ENCODE measurements at places on chromosomes 1 and 21.

- DNase-seq = peak; percentile 46
These were observed 24.9 kb upstream of the TMEM52 start for GRCh38 chr1:1943834-1944570.

GRCh38 chr1:215201283-215201682 is 118.7 kb downstream of the KCNK2 start:
- DNase-seq = no peak

DNA sequence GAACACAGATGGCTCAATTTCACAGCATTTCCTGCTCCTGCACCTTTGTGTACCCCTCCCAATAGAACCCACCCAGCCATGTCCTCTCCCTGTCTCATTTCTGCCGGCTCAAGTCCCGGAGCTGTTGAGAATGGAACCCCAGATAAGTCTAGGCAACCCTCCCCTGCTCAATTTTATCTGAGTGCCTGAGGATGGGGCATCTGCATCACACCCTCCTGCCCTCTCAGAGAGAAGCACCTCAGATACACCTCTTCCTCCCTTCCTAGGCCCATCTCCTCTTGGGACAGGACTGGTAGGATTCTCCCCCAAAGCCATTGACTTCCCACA is 1.1 kb downstream of the KIF21B start:
- no peak for DNase-seq

GRCh38 chr1:74356493-74356892 is 121.3 kb downstream of the TNNI3K start:
- no peak for DNase-seq

GRCh38 chr1:88655685-88656299 is 28.3 kb upstream of the PKN2 start:
- DNase-seq = no peak

DNA sequence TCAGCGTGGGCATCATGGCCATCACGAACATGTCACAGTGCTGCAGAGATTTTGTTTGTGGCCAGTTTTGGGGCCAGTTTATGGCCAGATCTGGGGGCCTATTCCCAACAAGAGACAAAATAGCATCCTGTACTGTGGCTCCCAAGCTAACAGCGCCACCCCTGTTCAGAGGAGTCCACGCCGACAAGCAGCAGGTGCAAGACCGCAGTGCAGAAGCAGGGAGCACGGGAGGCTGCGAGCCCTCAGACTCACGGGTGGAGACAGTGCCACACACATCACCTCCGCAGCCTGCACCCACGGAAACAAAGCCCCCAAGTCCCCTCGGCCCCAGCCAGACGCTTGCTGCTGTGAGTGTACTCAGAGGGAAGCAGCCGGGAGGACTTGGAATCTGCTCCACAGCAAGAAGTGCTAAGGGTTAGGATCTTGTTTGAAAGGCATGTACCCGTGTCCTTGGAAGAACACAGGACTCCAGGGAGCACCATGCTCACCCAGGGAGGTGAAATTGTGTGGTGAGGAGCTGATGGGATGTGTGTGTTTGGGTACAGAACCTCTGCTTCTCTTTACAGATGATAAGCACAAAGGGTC is 7.1 kb downstream of the TCP10L start:
- no peak for DNase-seq

DNA sequence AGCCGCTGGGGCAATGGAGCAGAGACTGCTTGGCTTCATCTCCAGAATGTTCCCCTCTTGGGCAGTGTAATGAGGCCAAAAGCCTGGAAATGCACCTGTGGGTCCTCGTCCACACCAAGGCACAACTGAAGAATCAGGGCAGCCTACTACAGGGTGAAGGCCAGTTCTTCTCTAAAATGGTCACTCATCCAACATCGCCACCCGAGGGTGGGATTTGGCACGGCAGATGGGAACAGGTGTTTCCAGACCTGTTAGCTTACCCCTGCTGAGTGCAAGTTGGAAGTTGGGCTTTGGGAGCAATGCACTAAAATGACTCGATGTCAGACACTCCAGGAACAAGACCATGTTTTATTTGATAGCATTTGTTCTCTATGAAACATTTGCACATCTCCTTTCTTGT is 543.7 kb downstream of the NPHP4 start:
- no peak for DNase-seq

GRCh38 chr21:23890652-23891051 is 1716.6 kb downstream of the MRPL39 start:
- no peak for DNase-seq

- no peak for DNase-seq
These were observed 234.2 kb upstream of the PTBP2 start for GRCh38 chr1:96487394-96487793.

DNA sequence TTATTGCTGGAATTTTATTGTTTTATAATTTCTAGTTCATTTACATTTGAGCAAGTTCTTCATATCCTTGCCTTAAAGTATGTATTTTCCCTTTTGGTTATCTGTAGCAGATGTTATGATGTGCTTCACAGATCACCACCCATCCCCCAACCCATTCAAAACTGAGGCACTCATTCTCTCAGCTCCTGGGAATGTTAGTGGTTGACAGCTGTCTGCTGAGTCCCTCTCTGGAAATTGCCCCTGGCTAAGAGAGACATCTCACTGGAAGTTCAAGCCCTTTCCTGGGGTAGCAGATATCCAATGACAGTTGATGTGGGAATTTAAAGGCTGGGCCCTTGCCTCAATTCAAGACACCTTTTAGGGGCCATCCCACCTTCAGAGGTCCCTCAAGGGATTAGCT is 4.3 kb upstream of the DPYD start:
- DNase-seq = no peak

DNA sequence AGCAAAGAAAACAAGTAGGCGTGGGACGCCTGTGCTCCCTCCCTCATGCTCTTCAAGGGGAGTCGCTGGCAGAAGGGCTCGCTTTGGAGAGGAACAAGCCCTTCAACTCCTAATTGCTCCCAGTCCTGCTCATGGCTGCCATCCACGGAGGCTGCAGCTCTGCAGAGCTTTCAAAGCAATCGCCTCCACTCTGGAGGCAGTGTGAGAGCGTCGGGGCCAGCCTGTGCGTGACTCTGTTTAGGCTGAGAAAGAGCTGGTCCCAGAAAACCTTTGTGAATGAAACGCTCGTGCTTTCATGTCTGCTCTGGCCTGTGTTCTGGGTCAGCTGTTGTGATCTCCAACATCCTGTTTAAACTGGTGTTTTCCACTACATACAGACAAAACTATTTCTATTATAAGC is 23.9 kb upstream of the RUNX1 start:
- no peak for DNase-seq

GRCh38 chr21:28445141-28445830 is 547.4 kb downstream of the LTN1 start:
- no peak for DNase-seq

DNA sequence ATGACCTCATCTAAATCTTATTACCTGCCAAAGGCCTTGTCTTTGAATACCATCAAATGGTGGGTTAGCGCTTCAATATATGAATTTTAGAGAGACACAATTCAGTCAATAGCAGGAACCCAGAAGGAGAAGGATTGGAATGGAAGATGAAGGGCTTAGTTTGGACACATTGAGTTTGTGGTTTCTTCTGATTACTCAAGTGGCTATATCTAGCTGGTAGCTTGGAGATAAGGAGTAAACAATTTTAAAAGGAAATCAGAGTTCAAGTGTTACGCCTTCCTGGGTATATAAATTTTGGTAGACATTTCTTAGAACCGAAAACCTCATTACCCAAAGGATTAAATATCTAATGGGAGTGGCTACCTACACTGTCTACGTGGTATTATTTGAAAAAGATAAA is 80.2 kb downstream of the RGS2 start:
- no peak for DNase-seq

GRCh38 chr1:54516249-54516920 is 31.6 kb upstream of the ACOT11 start:
- no peak for DNase-seq

- no peak for DNase-seq
These were observed 81.5 kb upstream of the NGF start for GRCh38 chr1:115419571-115419970.

- no peak for DNase-seq
These were observed 11.7 kb upstream of the ENO1 start for GRCh38 chr1:8889925-8890785.

Data from naive thymus-derived CD4-positive, alpha-beta T cell (primary cell).